CD4-positive, alpha-beta T cell treated with Interleukin-4 for 4 hours (primary cell): ENCODE measurements at places on chromosomes 12 and 14.

- no peak for DNase-seq
These were observed 72.7 kb downstream of the MYRFL start for GRCh38 chr12:69897744-69898143.

- DNase-seq: no peak
These were observed 42.2 kb upstream of the APPL2 start for GRCh38 chr12:105278043-105278697.

DNA sequence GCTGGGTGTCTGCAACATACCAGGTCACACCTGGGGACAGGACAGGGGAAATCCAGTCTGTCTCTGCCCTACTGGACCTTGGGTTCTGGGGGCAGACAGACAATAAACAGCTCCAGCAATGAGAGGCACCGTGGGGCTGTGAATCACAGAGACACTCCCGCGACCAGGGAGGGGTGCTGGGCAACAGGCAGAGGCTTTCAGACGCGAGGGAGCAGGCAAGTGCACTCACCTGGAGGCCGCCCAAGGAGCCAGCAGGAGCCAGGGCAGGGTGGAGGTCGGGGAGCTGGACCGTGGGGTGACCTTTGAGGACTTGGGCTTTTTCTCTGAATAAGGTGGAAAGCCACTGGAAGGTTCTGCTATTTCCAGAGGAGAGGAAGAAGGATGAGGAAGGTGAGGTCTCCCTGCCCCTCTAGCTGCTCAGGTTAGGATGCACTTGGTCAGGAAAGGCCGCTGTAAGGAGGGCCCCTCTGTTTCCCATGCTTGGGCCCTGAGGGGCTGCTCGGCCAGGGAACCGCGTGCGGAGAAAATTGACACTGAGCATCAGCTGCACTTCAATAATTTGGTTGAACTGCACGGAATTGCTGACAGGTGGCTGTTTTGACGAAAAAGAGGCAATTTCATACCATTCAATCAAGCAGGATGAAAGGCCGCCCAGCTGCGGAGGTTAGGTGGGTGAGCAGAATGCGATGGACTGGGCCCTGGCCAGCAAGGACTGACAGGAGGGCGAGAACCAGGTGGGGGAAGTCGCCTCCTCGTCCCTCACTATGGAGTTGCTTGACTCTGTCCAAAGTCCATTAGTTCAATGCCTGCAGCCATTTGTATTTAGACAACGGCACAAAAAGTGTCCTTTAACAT is 42.2 kb downstream of the JAG2 start:
- DNase-seq: no peak

- no peak for DNase-seq
These were observed 687.5 kb upstream of the FBXO33 start for GRCh38 chr14:40119765-40120164.

DNA sequence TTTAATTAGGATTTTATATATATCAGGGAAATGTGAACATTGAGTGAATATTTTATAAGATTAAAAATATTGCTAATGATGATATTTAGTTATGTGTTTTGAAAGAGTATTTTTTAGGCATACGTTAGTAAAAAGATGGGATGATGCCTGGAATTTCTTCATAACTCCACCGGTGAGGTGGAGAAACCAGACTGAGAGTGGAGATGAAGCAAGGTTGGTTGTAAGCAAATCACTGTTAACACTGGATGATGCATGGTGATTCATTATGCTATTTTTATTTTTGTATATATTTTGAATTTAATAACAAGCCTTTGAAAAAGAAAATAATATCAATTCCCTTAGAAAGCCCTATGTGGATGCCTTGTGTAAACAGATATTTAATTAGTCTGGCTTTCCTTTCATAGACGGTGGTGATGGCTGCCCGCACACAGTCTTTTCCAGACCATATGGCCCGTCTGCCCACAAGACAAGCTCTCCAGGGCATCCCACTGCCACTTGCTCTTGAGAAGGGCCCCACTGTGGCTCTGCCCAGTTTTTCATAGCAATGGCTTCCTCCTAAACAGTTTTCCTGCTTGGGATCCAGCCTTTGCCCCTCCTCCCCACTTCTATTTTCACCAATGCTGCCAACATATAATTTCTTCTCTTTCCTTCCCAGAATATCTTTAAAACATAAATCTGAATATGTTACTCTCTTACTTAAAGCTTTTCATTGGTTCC is 95.4 kb downstream of the HELB start:
- DNase-seq: no peak

DNA sequence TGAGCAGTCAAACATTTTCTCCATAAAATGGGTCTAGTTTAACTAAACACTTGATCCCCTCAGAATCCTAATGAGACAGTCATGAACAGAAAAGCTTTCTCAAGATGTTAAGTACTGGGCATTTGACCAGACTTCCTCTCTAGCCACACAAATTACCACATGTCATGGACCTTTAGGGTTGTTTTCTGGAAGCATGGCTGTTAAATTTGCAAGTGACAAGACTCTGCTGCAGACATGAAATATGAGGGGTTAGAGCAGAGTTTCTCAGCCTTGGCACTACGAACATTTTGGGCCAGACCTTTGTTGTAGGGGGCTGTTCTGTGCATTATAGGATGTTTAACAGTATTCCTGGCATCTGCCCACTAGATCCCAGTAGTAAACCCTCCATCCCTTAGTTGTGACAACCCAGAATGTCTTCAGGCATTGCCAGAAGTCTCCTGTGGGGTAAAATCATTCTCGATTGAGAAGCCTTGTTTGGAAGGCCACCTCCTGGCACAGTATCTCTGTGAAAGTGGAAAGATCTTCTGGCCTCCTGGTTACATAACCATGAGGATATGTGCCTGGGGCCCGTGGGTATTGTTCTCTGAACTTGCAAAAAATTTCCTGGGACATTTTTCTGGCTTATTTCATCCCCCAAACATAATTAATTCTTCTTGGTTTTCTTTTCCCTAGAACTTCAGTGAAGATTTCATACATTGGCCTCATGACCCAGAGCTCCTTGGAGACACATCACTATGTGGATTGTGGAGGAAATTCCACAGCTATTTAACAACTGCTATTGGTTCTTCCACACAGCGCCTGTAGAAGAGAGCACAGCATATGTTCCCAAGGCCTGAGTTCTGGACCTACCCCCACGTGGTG is 4.3 kb downstream of the TMEM106C start:
- DNase-seq: no peak

GRCh38 chr12:103268831-103269514 is 226.8 kb downstream of the C12orf42 start:
- no peak for DNase-seq

DNA sequence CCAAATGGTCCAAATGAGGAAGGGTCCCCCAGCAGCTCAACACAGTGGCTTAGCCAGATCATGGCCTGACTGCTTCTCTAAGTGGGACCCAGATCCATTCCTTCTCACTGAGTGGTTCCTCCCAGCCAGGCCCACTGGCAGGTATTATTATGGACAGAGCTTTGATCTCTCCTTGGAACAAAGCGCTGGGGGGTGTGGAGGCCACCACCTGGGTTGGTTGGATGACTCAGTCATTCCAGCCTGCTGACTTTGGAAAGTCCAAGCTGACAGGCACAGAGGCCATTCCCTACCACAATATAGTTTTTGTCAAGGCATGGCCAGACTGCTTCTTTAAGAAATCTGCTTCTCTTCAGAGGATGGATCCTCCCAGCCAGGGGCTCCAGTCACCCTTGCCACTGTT is 341.1 kb downstream of the BTG1 start:
- DNase-seq: no peak

GRCh38 chr12:20513189-20513588 is 144.9 kb downstream of the PDE3A start:
- no peak for DNase-seq

GRCh38 chr12:50764286-50765094 is 589 bp downstream of the ATF1 start:
- DNase-seq: peak; percentile 81

DNA sequence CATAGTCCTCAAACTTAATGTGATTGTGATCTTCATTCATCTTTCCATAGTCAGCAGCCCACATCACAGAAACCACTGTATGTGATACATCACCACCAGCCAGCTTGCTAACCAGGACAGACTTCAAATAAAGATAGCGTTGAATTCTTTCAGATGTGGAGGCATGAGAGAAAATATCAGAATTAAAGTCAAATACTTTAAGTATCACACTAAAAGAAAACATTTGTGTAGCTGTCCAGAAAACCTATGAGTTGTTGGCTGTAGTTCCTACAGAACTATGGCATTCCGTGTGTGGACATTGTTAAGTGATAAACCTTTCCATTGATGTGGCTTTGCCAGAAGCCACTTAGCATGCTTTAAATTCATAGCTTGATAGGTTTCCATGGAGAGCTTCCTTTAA is 105.1 kb downstream of the LLPH start:
- no peak for DNase-seq

GRCh38 chr12:65638324-65638723 is 186.0 kb upstream of the HMGA2 start:
- no peak for DNase-seq

- peak; percentile 19 for DNase-seq
These were observed 47.1 kb downstream of the SYNE2 start for GRCh38 chr14:63899953-63900352.

GRCh38 chr12:42187799-42188198 is 43.1 kb upstream of the GXYLT1 start:
- no peak for DNase-seq

DNA sequence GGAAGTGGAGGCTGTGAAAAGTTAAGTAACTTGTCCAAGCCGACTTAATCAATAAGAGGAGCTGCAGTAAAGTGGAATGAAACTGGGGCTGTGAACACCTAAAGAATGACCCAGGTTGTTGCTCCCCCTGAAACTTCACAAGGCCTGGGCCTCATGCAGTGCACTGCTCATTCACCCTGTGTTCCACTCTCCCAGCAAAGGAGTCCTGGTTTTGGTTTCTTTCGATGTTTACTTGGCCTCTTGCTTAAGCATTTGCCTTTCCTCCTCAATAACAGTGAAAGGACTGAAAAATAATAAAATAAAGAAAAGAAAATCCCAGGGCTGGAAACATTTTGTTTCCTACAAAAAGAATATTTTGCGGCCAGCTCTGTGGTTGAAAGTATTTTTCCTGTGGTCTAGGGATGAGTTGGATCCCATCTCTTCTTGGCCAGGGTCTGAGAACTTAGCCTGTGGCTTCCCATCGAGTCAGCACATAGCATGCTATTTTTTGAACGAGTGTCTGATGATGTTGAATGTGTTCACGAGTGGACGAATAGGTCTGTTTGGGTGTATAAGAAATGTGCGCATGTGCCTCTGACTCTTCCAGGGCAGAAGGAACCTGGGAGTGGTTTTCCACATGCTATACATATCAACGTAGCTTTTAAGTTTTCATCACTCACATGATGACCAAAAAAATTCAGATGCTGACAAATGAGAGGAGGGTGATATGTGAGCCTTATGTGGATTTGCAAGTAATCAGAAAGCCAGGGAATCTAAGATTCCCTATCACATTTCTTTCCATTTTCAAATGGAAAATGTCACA is 349.8 kb downstream of the ZFP36L1 start:
- DNase-seq: no peak

DNA sequence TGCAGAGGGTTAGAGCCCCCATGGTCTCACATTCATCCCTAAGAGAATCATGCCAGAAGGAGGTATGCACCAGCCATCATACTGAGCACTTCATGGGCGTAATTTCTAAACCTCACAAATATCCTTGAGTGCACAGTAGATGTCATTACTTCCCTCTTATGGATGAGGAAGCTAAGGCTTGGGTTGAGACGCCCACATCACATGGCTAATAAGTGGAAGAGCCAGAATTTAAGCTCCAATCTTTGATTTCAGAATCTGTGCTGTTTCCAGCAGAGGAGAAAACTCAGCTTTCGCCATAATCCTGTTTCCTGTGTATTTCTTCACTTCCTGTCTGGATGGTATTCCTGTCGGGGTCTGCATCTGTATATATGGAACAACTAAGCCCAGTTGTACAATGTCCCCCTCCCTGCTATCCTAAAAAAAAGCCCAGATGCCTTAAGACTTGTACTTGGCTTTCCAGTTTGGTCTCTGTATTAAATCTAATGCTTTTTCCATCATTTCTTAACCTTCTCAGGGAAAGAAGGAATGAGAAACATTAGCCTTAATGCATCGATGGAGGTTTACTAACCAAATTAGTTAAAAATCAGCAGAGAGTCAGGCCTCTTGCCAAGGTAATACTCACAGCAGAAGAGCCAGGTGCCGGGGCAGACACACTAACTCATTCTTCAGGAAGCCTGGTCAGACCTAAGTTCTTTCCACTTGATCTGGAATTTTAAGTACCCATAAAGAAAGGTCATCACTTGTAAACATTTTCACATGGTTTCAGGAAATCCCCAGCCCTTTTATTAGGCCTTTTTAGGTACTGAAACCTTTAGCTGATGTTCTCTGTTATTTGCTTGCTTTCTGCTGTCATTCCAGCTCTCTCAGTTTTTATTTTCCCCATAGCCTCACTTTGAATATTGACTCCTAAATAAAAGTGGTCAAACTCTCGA is 5.3 kb downstream of the ISCU start:
- DNase-seq: no peak

DNA sequence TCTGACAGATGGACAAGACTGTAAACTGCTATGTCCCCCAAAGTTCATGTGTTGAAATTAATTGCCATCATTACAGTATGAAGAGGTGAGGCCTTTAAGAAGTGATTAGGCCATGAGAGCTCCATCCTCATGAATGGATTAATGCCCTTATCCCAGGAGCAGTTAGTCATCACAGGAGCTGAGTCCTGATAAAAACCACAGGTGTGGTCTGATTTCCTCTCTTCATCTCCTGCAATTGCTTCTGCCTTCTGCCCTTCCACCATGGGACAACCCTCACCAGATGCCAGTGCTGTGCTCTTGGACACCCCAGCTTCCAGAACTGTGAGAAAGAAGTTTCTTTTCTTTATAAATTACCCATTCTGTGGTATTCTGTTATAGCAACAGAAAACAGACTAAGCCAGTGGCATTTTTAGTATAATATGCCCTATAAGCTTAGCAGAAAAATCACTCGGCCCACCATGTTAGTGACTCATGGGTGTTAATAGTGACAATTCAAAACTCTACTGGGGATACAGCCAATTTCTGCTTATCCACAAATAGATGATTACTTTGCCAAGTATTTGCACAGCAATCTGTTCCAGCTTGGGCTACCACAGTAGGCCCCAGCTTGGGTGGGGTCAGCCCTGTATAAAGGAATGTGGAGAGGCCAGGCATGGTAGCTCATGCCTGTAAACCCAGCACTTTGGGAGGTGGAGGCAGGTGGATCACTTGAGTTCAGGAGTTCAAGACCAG is 129.0 kb upstream of the BCL2L14 start:
- no peak for DNase-seq

- DNase-seq: no peak
These were observed 227.4 kb upstream of the PWP1 start for GRCh38 chr12:107458163-107458562.

- no peak for DNase-seq
These were observed 3.7 kb downstream of the PRICKLE1 start for GRCh38 chr12:42585841-42586216.

- DNase-seq: no peak
These were observed 337 bp downstream of the KRT74 start for GRCh38 chr12:52573306-52573705.

GRCh38 chr12:120067084-120067869 is 49.3 kb downstream of the RAB35 start:
- DNase-seq: no peak

DNA sequence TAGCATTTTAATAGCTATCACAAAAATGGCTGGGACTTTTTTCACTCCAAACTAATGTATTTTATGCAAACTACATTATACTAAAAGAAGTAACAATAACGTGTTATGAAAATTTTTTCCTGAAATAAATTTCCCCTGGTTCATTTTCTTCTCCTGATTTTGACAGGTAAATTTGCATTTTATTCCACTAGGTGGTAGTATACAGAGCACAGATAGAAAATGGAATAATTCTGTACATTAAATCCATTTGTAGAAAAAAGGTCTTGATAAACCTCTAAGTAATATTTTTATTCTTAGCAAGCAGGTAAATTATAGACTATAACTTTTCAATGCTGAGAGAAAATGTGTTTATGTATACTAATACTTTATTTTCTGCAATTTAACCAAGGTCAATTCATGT is 96.5 kb downstream of the BCAT1 start:
- no peak for DNase-seq
